ENCODE measurements at places on chromosomes 2 and 18.

GRCh38 chr2:42890791-42891355, 98.5 kb upstream of the HAAO start:
- DNase-seq: no peak

DNA sequence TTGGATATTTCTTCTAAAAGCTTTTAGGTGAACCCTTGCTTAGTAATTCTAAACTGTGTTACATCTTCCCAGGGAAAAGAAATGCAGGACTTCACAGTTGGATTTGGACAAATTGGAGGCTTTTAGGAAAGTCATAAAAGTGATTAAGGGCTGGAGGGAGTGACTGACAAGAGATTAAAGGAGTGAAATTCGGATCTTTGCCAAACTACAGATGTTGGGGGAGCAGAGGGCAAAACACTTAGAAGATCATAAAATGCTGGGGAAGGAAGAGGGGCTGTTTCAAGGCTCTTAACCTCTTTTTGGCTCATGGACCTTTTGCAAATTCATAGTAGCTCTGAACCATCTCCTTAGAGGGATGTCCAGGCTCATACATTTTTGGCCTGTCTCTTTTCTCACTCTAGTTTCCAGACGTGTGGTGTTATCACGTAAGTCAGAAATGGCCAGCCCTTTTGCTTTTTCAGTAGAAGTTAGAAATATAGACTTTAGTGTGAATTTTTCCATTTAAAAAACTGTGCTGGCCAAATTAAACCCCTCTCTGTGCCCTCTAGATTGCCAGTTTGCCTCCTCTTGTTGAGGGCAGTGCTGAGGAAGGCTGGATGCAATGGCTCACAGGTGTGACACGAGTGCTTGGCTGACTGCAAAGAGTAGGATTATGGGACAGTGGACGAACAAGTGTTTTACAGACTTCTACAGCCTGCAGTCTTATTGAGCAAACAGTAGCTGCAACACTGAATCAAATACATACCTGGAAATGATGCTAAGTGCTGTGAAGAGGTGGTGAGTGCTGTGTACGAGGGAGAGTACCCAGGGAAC, 109.9 kb downstream of the LYPD6B start:
- DNase-seq: no peak

DNA sequence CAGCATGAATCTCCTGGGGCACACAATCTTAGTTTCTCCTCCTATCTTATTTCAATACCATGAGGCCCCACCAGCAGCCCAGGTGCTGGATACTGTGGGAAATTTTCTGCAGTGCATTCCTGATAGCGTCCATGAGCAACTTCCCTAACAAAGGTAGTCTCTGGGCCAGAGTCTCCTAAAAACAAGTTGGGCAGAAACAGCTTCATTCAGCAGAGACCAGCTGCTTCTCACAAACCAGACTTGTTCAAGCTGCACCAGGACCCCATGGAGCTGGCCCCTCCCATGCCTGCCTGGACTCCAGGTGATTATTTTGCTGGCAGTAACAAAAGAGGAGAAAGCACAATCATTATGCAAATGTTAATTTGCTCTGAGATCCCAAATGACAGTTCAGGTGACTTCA, 31.4 kb downstream of the MYO5B start:
- DNase-seq: no peak

DNA sequence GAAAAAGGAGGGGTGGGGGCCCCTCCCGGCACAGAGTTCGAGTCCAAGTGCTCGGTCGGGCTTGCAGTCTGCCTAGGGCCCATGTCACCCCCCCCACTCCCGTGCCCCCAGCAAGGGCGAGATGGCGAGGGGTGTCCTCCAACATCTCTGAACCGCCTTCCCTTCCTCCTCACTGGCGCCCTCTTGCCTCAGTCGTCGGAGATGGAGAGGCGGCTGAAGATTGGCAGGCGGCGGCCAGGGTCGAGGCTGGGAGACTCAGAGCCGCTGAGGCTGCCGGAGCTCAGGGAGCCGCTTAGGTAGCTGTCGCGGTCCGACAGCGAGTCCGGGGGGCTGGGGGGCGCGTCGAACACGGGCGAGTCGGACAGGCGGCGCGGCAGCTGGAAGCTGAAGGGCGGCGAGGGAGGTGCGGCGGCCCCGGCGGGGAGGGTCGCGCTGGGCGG, 2.3 kb downstream of the ZFP36L2 start:
- DNase-seq: peak; percentile 38

GRCh38 chr2:239594019-239594771, 193.4 kb upstream of the HDAC4 start:
- no peak for DNase-seq

GRCh38 chr2:222753251-222753824, 81.9 kb downstream of the MOGAT1 start:
- no peak for DNase-seq

DNA sequence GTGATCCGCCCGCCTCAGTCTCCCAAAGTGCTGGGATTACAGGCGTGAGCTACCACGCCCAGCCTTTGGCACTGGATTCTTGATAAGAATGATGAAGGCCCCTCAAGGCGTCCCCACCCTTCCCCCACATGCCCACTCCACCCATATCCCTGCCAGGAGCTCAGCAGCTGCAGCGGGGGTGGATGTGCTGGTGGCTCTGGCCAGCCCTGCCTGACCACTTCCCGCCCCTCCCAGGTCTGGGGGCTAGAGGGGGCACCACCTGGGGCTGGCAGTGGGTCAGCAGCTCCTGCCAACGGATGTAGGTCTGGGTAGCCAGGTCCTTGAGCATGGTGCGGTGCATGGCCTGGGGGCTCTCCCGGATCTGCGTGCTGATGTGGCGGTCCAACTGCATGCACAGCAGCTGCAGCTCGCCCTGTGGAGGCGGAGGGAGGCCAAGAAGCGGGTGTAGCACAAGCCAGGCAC, 7.8 kb upstream of the SEMA4C start:
- no peak for DNase-seq

GRCh38 chr2:49070716-49071115, 83.6 kb downstream of the FSHR start:
- no peak for DNase-seq

GRCh38 chr2:64233376-64233922, 89.2 kb upstream of the PELI1 start:
- DNase-seq: no peak

DNA sequence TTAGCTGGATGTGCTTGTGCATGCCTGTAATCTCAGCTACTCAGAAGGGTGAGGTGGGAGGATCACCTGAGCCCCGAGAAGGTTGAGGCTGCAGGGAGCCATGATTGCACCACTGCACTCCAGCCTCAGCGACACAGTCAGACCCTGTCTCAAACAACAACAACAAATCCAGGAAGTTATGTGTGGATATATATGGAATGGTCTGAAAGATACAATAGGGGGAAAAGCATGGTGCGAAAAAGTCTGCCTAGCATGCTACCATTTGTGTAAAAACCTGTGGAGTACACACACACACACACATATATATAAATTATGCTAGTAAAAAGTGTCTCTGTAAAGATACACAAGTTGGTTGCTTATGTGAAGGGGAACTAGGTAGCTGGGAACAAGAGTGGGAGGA, 6.9 kb upstream of the HOXD1 start:
- DNase-seq: no peak

DNA sequence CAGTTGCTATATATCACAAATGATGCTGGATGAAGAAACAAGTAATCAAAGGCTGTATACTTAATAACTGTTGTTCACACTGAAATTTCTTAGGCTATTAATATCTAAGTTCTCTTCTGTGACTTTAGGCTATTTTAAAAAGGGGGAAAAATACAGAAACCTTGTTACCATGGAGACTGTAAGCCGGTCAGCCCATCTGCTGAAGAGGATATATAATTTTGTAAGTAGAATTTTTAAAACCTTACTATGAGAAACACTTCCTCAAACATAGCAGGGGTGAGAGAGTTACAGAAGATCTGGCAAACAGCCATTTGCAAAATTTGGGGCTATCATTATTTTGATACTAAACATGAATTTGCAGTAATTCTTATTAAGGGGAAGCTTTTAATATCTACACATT, 27.8 kb downstream of the CACNB4 start:
- DNase-seq: no peak

DNA sequence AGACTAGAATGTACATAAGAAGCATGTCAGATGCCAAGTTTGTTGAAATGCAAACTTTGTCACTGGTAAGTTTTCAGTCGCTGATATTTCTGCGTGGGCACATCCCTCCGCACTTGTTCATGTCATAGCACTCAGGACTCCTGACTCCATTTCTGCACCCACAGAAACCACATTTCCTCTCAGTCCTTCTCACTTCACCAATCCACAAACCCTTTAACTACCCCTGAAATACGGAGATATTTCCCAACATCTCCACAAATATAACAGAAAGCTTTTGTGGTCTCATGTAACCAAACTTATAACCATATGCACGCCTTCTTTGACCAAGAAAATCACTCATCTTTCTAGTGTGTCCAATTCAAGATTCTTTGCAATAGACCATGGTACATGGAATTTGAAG, 276.9 kb upstream of the ERBB4 start:
- no peak for DNase-seq

GRCh38 chr2:204143216-204144014, 206.9 kb downstream of the ICOS start:
- DNase-seq: no peak

DNA sequence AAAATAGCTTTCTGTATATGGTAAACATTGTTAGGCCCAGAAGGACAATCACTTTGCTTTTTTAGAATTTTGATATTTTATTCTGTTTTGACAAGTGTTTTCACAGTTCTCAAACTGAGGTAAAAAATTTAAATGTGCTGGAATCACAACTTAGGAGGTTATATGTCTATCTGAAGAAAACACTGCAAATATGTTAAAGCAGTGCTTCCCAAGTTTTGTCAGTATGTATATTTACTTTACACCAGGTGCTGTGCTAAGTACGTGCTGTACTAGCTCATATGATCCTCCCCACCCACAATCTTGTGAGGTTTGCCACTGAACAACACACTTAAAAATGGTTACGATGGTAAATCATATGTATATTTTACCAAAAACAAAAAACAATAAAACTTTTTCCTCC, 124.2 kb downstream of the CABYR start:
- no peak for DNase-seq

DNA sequence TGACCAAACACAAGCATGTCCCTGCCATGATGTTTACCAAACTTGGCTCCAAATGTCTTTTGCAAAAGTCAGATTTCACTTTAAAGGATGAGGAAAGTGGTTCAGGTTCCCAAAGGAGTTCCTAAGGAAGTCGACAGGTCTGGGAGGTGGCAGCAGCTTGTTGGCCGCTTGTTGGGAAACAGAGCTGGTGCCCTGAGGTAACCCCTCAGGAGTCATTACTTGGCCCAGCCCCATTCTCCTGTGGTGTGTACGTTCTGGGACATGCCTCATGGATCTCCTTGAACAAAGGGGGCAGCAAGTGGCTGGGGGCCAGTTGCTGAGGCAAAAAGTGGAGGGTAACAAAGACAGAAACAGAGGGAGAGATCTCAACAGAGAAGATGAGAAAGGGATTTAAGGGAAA, 10.9 kb downstream of the TMBIM1 start:
- DNase-seq: no peak

DNA sequence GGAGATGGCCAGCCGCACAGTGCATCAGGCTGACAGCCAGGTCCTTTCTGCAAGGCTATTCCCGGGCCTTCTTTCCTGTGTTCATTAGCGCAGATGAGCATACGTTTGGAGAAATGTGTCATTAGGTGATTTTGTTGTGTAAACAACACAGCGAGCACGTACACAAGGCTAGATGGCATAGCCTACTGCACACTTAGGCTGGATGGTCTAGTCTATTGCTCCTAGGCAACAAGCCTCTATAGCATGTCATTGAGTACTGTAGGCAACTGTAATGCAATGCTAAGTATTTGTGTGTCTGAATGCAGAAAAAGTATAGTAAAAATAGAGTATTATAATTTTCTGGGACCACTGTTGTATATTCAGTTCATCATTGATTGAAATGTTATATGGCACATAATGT, 50.9 kb upstream of the PHLPP1 start:
- no peak for DNase-seq

- DNase-seq: no peak
These were observed 27.2 kb upstream of the ACYP2 start for GRCh38 chr2:54088191-54088634.

DNA sequence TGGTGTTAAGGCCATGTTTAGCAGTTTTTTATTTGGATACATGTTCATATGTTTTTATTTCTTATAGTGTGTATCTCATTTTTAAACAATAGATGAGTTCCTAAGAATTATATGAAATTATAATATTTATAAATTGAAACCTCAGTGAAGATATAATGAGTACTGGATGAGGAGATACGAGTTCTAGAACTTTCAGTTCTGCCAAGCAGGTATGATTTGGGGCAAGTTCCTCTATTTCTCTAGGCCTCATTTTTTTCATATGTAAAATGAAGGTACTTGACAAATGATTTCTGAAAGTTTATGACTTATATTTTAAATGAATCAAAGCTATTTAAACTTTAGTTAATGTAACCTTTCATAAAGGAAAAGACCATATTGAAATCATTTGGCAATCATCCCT, 8.2 kb upstream of the PGAP1 start:
- no peak for DNase-seq

- no peak for DNase-seq
These were observed 34.4 kb upstream of the APOB start for GRCh38 chr2:21078296-21078695.

- no peak for DNase-seq
These were observed 4.7 kb downstream of the MYO5B start for GRCh38 chr18:50190236-50190635.

- peak; percentile 14 for DNase-seq
These were observed 18.6 kb downstream of the DDX18 start for GRCh38 chr2:117832905-117833613.

- DNase-seq: peak; percentile 15
These were observed 185.6 kb downstream of the RIT2 start for GRCh38 chr18:42929857-42930256.

GRCh38 chr2:100350661-100351185, 28.4 kb upstream of the LONRF2 start:
- no peak for DNase-seq

DNA sequence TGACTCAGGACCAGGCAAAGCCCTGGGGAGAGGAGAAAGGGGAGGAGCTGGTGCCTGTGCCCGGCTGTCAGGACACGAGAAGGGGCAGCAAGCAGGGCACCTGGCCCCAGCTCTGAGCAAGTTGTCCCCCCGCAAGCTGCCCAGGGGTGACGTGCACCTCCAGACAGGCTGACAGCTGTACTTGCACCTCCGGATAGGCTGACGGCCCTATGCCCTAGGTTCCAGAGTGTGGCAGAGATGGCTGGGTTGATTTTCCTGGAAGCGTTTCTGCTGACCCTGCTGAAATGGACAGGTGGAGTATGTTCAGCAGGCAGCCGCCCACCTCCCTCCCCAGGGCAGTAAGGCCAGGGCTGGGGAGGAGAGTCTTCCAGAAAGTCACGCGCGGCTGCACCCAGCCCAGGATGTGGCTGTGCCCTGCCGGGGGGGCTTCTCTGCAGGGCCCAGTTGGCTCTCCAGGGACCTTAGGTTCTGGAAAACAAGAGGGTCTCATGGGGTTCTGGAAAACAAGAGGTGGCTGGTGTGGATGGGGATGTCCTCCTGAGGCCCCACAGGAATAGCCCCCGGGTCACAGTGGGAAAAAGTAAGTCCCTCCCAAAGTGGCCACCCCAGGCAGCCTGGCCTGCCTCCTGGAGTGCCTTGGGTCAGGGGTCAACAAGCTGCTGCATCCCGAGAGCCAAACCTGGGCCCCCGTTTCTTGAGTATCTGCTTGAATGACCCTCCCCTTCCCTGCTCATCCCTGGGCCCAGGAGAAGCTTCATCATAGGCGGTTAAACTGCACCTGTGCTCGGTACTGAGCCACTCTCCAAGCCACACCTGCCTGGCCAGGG, 71.4 kb upstream of the OTOS start:
- DNase-seq: no peak
